Fibroblast of skin of left biceps (primary cell): ENCODE measurements at places on chromosomes 11 and 22.

DNA sequence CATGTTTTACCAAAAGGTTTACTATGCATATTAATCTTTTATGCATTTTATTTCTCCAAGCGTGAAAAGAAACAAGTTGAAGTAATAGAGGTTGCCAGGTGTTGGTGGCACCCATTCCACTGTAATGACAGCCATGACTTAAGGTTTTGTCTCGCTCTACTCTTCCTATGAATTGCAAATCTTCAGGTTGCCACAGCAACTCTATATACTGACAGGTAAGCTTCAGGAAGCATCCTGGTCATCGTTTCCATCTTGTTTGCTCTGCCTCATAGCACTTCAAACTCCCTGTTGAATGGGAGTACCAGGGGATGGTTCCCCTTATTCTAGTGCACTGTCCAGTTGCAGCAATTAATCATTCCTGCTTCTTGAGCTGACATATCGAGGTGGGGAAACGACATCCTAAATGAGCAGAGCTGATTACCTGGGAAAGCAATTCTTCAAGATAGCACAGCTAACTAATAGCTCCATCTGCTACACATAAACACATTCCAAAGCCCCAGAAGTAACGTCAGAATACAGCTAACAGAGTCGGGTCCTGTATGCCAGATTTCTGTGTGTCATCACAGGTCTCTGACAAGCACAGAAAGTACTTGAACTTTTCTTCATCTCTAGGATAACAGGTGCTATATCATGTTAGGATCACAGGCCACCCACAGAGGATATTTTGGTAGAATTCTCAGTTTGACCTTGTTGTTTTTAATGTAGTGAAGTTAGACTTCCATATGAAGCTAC is 80.3 kb downstream of the CADM1 start:
- DNase-seq, result no peak

DNA sequence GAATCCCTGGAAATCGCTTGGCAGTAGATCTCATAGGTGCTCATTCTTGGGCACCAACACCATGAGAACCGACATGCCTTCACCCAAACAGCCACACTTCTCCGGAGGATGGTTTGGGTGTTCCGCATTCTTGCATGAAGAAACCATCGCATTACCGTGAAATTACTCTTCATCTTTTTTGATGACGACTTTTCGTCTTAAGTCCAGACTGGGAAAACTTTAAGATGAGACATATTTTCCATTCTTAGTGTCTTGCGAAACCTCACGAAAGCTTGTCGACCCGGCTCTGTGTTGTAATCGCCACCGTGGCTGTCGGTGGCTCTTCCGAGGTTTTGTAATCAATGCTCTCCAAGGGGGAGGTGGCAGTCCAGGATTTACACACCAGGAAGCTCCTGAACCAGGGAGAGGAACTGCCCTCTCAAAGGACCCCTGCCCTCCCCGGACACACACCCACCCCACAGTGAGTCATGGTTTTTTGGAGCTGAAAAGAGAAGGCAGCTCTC is 1.7 kb downstream of the TOM1 start:
- DNase-seq, result peak; percentile 83

GRCh38 chr11:27216270-27217149 is 146.5 kb downstream of the CCDC34 start:
- DNase-seq, result no peak

DNA sequence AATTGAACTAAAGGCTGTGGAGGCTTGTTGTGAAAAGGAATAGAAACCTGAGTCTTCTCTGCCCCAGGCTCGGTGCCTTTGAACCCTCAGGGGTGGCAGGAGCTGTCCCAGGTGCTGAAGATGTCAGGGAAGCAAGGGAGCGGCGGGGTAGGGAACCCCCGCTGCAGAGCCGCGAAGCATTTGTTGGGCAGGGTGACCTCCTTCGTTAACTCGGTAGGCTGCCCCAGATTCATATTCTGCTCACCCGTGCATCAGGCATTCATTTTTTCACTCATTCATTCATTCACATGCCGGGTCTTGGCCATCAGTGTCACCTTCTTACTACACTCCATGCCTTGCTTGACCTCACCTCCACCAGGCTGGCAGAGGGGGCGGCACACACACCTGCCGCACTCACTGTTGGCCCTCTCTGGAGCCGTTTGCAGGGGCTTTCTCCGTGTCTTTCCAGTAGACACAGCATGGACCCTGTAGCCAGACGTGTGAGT is 618.9 kb downstream of the BRD1 start:
- DNase-seq, result no peak

- DNase-seq, result no peak
Observed at GRCh38 chr22:50595189-50595588, 5.4 kb upstream of the MAPK8IP2 start.

DNA sequence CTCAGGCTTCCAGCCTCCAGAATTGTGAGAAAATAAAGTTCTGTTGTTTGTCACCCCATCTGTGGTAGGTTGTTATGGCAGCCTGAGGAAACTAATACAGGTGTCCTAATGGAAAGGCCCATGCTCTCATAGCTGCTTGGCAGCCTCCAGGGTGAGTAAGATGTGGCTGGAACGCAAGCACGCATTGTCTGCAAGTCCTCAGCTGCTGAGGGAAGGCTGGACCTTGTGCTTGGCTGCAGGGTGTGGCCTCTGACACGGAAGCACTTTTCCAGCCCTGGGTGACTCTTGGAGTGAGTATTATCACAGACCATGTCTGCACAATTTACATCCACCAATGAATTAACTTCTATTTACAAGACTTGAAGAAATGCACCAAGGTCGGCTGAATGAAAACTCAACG is 44.4 kb upstream of the BARX2 start:
- no peak for DNase-seq

DNA sequence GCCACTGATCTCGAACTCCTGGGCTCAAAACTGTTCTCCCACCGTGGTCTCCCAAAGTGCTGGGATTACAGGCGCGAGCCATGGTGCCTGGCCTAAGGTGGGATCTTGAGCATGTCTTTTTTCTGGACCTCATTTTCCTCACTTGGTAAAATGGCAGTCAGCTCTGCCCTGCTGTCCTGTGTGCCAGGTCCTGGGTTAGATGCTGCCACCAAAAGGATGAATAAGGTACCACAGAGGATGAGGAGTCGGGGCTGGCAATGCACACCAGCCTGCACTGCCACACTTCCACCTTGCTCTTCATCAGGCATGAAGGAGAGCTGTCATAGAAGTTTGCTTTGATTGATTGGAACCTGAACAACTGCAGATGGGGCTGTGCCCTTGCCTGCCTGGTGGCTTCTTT is 32.3 kb downstream of the ACO2 start:
- DNase-seq, result no peak

- no peak for DNase-seq
Observed at GRCh38 chr11:111392552-111392951, 13.5 kb upstream of the POU2AF1 start.

DNA sequence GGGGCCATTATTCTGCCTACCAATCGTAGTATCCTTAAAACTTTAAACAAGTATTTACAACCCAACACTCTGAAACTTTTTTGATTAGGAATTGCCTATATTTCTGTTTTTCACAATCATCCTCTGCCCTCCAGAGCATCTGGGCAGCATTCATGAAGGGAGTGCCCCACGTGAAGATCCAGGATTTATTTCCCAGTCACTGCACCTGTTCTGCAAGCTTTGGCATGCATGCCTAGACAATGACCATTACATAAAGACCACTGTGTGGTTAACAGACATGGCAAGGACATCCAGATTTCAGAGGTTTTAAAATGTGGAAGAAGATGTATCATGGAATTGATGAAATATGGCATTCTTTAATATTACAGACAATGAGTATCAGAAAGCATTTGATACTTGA is 1083.8 kb downstream of the TBC1D22A start:
- DNase-seq, result no peak

GRCh38 chr11:1199241-1199750 is 23.6 kb upstream of the MUC5B start:
- DNase-seq, result no peak

DNA sequence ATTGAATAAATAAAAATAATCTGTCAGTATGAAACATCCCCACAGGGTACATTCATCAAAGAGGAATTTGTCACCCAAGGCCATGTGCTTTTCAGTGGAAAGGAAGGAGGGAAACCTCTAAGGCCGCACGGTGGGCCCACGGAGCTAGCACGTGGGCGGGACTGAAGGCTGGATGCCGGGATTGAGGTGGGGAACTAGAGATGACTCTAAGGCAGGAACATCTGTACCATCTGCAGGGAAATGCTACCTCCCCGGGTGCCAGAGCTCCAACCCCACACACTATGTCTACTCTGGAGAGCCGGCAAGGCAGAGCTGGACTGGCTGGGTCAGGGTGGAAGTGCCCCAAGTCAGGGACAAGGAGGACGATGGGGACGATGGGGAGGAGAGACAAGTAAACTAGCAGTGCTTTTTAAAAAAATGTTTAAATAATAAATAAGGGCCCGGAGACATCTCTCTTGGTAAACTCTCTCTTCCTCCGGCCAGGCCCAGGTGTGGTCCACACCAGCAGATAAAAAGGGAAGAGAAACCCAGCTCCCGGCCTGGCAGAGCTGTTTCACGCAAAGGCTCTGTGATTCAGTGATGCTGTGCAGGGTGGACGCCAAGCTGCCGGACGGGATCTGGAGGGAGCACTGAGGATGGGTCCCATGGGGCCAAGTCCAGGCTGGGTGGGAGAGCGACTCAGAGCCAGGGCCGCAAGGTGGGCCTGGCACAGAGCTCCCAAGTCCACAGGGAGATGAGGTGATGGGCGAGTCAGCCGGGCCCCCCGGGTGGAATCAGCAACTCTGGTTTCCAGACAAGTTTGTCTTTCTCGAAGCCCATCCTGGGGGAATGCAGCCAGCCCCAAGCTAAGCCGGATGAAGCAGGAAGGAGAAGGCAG is 5.8 kb downstream of the LIF start:
- DNase-seq, result no peak

- no peak for DNase-seq
Observed at GRCh38 chr11:11351042-11351586, 1.9 kb downstream of the CSNK2A3 start.

DNA sequence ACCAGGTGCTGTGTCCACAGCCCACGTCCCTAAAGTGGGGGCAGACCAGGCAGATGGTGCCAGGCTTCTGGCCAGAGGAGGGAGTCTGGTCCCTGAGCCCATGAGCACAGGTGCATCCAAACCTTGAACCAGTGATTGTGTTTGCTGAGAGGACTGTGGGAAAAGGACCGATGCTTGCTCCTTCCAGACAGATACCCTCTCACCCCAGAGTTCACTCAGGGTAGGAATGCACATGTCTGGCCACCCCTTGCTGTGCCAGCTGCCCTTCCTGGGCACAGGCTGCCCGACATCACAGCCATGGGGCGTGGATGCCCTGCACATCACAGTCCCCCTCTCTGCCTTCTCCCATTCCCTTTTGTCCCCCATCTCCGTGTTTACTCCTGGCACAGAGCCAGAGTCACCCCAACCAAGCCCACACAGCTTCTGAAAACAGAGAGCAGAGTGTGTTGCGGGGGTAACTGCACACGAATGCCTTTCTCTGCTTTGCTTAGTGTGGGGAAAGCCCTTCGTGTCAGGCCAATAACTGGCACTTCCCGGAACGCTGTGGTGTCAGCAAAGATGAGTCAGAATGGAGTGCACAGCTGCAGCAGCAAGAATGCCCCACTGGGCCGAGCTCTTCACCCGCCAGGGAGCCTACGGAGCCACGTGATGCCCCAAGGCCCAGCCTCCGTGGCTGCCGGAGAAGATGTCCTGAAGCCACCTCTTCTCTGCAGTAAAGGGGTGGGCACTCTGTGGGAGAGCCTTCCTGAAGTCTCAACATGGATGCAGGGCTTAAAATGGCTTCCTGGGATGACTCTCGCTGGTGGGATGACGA is 7.6 kb downstream of the CARS1 start:
- peak; percentile 71 for DNase-seq

GRCh38 chr22:48258811-48259210 is 1496.4 kb downstream of the TBC1D22A start:
- no peak for DNase-seq

DNA sequence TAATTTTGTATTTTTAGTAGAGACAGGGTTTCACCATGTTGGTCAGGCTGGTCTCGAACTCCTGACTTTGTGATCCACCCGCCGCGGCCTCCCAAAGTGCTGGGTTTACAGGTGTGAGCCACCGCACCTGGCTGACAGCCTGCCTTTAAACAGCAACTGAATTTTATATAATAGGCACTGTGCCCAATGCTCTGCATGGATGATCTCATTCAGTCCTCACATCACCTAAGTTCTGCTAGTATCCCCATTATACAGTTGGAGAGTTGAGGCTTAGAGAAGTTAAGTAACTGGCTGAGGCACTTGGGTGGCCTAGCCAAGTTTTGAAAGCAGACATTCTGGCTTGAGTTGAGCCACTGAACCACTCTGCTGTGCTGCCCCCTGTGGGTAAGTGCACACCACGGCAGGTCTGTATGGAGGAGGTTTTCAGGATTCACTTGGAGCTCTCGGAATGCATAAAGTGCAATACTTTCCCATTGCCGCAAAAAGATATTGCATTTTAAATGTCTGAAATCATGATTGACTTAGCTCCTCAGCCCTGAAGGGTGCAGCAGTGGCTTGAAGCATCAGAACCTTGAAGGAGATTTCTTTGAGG is 112.4 kb downstream of the LDLRAD3 start:
- no peak for DNase-seq
